Glutamatergic neuron (in vitro differentiated cells): ENCODE measurements at places on chromosomes 7 and 10. TPM values are rescaled to one million over a fixed set of nuclear protein-coding genes. Genes with fewer than 3 reads are reported as not detected.

GRCh38 chr10:70197235-70197945 is 27.1 kb upstream of the SAR1A start:
- no peak for DNase-seq

- DNase-seq: no peak
Measured at GRCh38 chr10:3265088-3265487, 92.5 kb upstream of the PITRM1 start.

DNA sequence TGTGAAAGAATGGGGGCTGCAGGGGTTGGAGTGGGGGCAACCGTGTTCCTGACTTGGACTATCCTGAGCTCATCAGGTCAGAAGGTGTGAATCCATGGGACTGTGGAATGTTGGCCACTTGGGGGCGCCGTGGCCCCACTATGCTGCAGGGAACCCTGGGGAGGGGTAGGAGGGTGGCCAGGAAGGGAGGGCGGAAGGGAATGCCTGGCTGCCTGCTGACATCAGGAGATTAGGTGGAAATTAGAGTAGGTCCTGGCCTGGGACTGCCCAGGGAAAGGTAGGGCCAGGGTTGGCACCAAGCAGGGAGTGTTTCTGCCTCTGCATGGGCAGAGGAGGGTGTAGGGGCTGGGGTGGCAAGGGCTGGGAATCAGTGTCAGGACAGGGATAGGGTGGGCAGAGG is 65.8 kb upstream of the PRSS58 start:
- peak; percentile 91 for DNase-seq

GRCh38 chr7:136890399-136890798 is 21.9 kb downstream of the CHRM2 start:
- DNase-seq: no peak

GRCh38 chr7:152553671-152554317 is 118.0 kb upstream of the KMT2C start:
- no peak for DNase-seq

DNA sequence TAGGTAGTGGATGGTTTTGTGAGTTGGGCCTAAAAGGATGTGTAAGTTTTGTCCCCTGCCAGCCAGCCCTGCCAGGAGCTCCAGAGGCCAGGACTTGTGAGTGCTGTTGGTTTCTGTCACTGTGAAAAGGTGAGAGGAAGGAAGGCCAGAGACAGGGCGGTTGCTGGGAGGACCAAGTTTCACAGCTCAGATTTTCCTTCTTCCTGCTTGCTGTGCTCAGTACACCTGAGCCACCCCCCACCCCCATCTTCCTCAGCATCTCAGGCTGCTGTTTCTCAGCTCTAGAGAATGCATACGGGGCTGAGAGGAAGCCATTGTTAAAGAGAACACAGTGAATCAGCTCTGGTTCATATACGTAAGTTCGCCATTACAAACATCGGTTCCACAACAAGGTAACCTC is 139.9 kb downstream of the BUB3 start:
- no peak for DNase-seq

Gene PRKG1
- total RNA-seq: 52.7 TPM

Gene DYNC1I1
- 11.0 TPM for total RNA-seq

Gene ADAMTS14
- 29.8 TPM for total RNA-seq

Gene EIF3A
- 110 TPM for total RNA-seq

Gene ADRA2A
- 0.32 TPM for total RNA-seq
